ENCODE measurements at places on chromosomes 7 and 10.

DNA sequence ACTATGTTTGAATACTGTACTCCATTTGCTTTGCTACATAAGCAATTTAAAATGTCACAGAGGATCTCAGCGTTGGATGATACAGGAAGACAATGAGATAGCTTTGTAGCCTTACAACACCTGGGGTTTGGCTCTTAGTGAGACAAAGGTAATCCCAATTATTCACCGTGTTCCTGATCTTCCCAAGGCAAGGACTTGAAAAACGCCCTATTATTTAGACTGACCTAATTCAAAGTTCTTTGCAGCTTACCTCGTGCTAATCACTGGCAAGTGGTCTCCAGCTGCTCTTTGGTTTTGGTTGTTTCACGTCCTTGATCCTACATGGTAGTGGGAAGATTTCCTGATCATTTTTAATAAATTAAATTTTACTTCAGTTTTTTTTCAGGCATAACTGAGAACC is 23.0 kb upstream of the C7orf33 start:
- DNase-seq: no peak

DNA sequence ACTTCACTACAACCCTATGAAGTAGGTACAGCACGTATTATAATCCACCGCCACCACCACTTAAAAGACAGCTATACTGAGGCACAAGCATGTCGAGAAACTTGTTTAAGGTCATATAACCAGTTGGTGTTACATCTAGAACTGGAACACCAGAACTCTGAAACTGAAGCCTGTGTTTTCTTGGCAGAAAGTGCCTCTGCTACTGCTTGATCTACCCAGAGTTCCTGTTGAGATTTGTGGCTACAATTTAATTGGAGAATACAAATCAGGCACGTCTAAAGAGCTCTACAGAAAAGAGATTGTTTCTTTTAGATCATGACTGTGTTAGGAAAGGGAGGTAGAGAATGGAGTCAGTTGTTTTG is 4.3 kb upstream of the ADD3 start:
- DNase-seq: no peak

- DNase-seq: no peak
Observed at GRCh38 chr10:94902570-94902969, 35.9 kb upstream of the CYP2C9 start.

DNA sequence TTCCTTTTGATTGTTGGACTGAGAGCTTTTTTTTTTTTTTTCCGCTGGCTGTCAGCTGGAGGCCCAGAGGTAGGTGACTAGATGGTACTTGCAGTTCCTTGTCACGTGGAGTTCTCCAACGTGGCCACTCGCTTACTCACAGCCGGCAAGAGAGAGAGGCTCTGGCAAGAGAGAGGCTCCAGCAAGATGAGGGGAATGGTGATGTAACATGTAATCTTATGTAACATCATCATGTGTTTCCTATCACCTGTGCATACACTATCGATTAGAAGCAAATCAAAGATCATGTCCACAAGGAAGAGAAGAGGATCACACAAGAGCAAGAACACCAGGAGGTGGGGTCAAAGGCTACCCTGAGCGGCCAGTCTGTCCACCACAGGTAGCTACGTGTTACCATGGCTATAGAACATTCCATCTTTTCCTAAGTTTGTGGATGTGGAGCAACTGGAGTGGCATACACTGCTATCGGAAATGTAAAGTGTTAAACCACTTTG is 4.0 kb upstream of the BORCS7 start:
- DNase-seq: no peak

DNA sequence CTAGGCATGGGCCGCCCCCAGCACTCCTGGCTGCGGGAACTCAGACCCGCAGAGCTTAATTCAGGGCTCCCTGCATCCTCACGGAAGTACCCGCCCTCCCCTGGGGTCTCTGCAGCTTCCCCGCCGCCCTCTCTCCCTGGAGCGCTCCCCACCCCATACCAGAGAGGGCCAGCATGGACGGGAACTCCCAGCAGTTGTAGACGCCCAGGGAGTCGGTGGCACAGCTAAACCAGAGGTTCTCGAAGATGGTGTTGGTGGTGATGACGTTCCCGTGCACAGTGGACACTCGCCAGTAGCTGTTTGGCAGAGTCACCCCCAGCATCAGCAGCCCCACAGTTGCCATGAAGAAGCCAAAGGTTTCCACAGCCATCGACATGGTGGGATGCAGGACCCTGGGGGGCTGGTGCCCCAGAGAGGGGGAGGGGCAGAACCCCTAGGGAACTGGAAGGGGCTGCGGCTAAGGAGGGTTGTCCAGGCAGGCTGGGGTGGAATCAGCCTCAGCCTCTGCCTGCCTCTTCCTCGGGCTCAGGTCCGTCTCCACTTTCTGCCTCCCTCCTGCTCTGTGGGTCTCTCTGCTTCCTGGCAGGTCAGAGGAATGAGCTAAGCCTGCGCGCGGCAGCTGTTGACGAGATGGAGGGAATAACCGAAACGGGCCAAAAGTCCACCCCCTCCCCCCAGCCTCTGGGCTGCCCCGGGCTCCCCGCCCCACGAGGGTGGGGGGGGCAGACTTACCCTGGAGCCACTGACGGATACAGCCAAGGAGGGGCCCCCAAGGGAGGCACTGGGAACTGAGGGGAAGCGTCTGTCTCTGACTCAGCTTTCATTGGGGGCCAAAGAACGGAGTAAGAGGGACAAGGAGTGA is at the start of gene CLDN15:
Gene CLDN15, minus strand, starts transcription at position 597 of the 862 bp plus-strand sequence. Its CDS starts 221 bp downstream, at position 376.
- no peak for DNase-seq

DNA sequence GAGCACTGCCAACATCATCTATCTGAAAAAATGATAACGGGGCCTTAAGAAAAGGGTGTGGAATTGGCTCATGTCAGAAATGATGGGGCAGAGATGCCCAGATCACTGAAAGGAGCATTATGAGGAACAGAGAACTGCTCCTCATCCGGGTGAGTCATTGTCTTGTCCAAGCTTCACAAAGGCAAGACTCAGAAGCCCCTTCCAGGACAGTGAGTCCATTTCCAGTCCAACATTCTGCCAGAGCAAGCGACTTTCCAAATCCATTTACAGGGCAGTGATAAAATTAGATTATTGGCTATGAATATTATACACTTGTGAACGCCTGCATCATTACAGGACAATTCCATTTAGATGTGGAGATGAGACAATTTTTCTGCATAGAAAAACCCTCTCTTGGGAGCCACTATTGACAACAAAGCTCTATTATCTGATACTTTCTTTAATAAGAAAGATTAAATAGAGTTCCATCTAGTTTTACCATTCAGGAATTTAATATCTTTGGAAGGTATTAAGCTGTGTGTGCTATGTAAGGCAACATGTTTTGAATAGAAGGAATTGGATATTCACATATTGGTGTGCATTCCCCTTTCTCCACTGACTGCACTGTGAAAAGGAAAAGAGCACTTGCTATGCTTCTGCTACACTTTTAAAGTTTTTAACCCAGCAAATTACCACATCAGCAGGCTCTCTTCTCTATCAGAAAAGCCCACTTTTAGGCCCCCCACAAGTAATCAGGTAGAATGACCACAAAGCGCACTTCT is 159.6 kb downstream of the NRP1 start:
- no peak for DNase-seq

- no peak for DNase-seq
Observed at GRCh38 chr7:2956526-2957368, 86.9 kb downstream of the CARD11 start.

DNA sequence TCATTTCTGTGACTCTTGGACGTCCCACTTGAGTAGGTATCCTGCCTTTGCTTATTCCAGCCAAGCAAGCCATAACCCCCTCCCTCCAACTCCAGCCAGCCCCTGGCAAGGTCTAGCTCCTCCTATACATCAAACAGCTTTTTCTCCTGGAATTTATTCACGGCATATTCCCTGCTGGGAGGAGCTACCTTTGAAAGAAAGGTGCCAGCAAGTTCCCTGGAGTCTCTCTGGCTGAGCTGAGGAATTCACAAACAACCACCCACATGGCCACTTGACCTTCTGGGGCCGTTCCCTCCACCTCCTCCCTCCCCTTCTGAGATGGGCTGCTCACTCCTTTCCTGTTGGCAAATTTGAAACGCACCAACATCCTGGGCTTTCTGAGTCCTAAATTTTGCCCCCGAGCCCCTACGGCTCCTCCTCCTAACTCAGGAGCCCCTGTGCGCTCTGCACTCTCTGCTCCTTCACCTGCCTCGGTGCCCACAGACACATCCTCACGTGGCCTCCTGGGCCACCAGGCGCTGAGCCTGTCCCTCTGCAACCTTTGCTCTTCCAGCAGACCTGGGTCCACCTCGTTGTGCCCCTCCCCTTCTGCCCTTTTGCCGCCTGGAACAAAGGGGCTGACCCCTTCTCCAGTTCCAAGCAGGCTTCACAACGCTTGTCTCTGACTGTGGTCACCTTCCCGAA is 48.0 kb downstream of the HSPA12A start:
- DNase-seq: no peak

- no peak for DNase-seq
Observed at GRCh38 chr7:45400680-45401079, 173.5 kb upstream of the ADCY1 start.

DNA sequence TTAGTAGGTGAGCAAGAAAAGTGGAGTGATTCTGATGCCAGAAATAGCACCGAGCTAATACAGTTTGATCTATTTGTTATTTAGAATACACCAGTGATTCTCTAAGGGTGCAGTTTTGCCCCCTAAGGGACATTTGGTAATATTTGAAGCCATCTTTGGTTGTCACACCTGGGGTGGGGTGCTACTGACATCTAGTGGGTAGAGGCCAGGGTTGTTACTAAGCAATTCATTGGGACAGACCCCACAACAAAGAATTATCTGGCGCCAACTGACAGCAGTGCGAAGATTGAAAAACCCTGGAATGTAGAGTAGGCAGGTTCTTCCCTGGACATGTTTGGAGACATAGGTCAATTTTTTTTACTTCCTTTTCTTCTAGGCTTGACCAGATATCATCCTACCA is 14.6 kb downstream of the PALS2 start:
- DNase-seq: peak; percentile 35

DNA sequence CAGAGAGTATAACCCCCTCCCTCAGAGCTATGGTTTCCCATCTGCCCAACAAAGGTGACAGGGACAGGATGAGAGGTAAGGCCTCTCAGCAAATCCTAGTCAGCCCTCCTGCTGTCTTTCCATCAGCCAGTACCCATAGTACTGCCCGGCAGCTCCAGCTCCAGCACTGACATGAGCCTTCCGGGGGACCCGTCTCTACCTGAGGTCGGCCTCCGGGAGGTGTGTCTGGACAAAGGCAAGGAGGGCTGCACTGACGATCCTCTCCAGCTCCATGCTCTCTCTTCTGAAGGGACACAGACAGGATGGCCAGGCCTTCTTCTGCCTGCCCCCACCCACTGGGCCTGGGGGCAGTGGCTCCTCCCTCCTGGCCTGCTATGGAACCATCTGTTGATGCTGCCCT is 4.3 kb downstream of the FBXL15 start:
- no peak for DNase-seq

DNA sequence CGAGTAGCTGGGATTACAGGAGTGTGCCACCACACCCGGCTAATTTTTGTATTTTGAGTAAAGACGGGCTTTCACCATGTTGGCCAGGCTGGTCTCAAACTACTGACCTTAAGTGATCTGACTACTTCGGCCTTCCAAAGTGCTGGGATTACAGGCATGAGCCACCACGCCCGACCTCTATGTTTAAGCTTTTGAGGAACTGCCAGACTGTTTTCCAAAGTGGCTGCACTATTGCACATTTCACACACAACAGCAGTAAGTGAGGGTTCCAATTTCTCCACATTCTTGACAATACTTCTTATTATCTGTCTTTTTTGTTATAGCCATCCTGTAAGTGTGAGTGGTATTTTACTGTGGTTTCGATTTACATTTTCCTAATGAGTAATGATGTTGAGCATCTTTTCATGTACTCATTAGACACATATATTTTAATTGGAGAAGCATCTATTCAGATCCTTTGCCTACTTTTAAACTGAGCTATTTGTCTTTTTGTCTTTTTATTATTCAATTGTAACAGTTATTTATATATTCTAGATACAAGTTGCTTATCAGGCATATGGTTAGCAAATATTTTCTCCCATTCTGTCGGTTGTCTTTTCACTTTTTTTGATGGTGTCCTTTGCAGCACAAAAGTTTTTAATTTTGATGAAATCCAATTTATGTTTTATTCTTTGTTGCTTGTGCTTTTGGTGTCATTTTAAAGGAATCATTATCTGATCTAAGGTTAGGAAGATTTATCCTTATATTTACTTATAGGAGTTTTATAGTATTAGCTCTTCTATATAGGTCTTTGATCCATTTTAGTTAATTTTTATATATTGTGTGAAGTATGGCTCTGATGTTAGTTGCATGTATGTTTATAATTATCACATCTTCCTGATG is 12.8 kb upstream of the IRF5 start:
- DNase-seq: no peak

DNA sequence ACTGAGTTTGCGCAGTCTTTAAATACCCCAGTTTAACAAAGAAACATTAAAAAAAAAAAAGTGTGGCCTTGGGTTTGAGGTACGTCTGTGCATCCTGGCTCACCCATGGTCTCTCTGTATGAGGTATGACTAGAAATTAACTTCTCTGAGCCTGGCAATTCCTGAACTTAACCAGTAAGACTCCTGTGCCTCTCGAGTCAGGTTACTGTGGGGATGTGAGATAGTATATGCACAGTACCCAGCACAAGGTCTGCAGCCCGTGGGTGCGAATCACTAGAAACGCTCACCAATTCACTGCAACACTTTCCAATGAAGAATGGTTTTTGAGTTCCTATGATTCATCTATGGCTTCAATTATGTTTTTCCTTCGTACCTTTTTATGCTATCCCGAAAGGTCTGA is 149.9 kb downstream of the SFMBT2 start:
- DNase-seq: no peak

- no peak for DNase-seq
Observed at GRCh38 chr10:120628197-120628596, 171.2 kb downstream of the PLPP4 start.

Data from stimulated activated CD8-positive, alpha-beta memory T cell treated with anti-CD3 and anti-CD28 coated beads, Interleukin-2, amount 100 ng/mL, for 1 hour (primary cell).